Activated CD4-positive, alpha-beta T cell treated with anti-CD3 and anti-CD28 coated beads for 48 hours (primary cell): ENCODE measurements at places on chromosomes 11 and 22.

- DNase-seq, result no peak
Observed at GRCh38 chr11:117345039-117345438, 17.4 kb downstream of the CEP164 start.

- DNase-seq, result no peak
Observed at GRCh38 chr11:16610738-16611388, 127.6 kb upstream of the C11orf58 start.

DNA sequence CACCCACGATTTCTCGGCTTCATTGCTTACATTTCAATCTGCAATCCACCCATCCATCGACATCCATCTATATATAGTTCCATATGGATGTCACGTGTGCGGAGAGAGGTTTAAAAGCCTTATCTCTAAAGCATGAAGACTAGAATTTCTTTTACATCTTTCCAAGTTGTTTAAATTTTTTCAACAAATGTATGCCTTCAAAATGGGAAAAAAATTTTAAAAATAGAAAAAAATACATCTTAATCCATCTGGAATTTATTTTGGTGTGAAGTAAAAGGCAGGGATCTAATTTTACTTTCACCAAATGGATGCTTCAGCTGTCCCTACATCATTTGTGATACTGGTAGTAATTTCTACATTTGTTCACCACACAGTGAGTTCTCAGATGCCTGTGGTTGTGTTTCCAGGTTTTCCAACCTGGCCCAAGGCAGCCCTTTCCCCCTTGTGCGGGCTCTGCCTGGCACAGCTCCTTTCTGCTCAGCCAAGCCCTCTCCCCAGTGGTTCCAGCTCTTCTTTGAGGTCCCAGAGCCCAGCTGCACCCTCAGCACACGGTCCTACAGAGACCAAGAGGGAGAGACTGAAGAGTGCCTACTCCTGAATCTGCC, 37.6 kb upstream of the KLHL35 start:
- no peak for DNase-seq

DNA sequence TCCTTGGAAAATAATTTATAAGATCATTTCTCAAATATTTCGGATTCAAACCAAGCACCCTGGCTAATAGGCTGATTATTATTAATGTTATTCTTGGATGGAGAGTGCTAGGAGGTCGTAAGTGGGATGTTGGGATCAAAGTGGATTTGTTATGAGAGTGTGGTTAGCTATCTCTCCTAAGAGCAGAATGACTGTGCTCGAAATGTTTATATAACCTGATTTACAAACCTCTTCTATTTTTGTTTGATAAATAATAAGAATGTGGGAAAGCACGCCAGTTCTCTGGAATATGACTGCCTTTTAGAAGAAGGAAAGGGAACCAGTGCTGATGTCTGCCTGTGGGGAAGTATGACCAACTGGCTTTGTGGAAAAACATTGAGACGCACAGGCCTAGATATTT, 527.5 kb downstream of the NTM start:
- no peak for DNase-seq

DNA sequence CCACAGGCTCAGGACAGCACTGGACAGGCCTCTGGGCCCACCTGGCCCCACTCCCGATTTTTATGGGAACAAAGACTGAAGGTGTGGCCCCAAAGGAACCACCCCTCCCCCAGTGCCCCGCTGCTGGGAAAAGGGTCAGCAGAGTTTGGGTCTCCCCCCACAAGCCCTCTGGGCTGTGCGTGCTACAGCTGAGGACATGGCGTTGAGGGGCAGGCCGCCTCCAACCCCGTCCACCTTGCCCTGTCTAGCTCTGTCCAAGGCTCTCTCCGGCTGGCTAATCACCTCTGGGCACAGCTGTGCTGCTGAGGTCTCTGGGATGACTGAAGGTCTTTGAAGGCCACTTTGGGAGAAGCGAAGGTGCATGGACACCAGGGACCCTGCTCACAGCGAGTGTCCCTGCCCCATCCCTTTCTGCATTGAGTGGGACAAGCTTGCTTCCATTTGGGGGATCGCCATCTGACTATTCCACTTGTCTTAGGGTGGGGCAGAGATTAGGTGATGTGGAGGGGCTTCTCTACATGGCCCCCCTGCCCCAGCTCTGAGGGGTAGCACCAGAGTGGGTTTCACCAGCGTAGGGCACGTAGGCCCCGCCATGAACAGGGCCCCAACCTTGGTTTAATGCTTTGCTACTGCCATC, 6.5 kb downstream of the ASCL2 start:
- no peak for DNase-seq

DNA sequence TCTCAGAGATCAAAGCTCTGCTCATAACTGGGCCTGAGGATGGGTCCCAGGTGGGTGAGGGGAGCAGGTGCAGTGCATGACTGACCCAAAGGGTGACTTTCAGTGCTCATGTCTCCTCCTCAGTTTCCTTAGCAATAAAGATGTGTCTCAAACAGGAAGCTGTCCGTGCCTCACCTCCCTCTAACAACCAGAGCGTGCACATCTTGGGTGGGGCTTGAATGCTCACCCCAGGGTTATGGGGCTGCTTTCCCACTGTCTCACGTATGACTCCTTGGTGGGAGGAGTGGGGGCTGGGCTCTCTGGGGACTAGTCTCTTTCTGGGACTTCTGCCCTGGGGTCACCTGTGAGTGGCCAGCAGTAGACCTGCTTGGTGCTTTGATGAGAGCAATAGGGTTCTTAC, 53.9 kb upstream of the PHOX2A start:
- no peak for DNase-seq

GRCh38 chr11:75384438-75385080, 14.8 kb upstream of the RPS3 start:
- DNase-seq, result peak; percentile 82

- DNase-seq, result peak; percentile 60
Observed at GRCh38 chr11:122215244-122215992, 99.4 kb upstream of the BLID start.

- no peak for DNase-seq
Observed at GRCh38 chr11:111352231-111352746, 26.8 kb downstream of the POU2AF1 start.

DNA sequence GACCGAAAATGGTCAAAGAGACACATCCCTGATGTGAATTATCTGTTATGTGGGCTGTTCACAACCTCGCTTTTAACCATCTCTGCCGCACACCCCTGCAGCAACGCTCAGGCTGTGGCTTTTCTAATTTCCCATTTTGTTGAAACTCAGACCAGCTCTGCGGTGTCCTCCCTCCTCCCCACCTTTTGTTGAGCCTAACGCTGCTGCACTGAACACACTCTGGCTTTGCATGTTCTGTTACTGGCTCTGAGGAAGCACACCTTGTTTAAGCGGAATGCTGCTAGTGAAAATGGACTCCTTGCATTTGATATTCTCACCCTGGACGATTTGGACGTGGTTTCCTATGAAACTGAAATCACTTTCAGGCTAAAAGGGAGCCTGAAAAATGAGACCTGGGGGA, 198.5 kb upstream of the MTNR1B start:
- no peak for DNase-seq
